Effector CD8-positive, alpha-beta T cell (primary cell): ENCODE measurements at places on chromosomes 11 and 22.

DNA sequence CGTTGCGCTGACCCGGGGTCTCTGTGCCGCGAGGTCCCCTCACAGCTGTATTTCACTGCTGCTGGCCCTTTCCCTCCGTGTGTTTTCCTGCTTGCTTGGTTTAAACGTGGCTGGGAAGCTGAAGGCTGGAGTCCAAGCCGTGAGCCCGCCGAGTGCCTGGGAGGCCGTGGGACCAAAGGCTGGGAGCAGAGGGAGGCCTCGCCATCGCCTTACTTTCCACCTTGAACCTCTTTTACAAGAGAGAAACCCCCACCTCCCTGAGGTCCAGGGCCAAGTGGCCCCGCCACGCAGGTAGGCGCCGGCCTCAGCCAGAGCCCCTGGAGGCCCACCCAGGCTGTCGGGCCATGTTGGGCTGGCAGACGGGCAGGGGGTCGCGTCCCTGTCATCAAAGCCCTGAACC lies 411.6 kb downstream of the TBC1D22A start:
- no peak for DNase-seq

DNA sequence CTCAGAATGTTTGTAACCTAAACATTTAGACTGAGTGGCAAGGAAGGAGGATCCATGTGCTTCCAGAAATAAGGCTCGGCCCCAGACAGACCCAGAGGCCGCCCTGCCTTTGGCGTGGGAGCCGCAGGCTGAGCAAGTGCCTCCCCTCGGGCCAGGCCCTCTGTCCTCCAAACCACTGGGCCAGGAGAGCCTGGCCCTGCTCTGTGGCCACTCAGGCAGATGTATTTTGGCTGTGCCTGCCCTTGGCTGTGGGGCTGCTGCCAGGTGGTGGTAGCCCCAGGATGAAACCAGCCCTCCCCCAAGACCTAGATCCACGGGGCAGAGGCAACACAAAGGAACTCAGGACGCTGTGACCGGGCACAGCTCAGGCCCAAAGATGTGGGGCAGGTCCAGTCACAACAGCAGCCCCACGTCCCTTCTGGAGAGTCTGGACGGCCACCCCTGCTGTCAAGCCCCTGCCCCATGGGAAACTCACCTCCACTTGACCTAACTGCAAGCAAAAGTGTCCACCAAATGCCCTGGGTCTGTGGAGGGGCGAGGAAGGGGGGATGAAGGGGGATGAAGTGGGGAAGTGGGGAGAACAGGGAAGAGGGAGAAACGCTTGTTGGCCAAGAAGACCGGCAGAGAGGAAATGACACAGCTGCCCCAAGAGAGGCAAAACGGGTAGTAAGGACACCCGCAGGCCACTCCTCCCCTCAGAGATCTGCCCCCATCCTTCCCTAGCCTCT lies 24.0 kb downstream of the PISD start:
- DNase-seq, result no peak

- DNase-seq, result no peak
These were observed 4.7 kb downstream of the ANO1 start for GRCh38 chr11:70082829-70083228.

- DNase-seq, result no peak
These were observed 4.2 kb downstream of the TTLL8 start for GRCh38 chr22:50053861-50054260.

DNA sequence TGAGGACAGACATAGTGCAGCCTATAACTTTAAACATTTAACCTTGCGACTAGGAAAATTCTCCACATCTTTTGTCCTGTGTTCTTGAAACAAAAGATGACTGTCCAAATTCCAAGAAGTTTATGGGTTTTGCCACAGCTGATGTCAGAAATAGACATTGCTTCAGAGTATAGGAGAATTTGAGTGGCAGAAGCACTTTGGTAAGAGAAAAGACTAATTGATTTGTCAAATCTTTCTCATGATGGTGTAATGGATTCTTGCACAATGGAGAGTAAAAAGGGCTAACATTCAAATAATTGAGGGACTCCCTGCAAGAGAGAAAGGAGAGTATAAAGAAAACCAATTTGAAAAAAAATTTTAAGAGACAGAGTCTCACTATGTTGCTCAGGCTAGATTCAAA lies 25.3 kb downstream of the C11orf58 start:
- DNase-seq, result no peak

DNA sequence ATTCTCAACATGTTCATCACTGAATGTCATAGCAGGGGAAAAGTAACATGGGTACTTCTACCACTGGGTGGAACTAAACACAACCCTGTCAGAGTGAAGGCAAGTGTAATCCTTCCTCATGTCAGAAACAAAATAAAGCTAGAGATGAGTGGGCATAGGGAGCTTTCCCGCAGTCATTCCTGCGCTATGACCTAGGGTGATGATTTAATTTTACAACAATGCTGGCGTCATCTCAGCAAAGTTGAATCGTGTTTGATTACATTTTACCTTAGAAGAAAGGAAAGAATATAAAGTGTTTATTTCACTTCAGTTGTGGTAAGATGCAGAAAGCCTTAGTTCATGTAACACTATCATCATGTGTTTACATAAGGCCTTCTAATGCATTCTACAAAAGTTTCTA lies 355.6 kb downstream of the METTL15 start:
- DNase-seq, result no peak

GRCh38 chr11:60084631-60085273 lies 3.7 kb upstream of the MS4A2 start:
- no peak for DNase-seq

GRCh38 chr11:90423378-90423777 lies 200.5 kb upstream of the CHORDC1 start:
- no peak for DNase-seq

GRCh38 chr11:109708184-109708583 lies 286.2 kb downstream of the C11orf87 start:
- no peak for DNase-seq

GRCh38 chr22:39026509-39027150 lies 5.7 kb downstream of the APOBEC3D start:
- no peak for DNase-seq

DNA sequence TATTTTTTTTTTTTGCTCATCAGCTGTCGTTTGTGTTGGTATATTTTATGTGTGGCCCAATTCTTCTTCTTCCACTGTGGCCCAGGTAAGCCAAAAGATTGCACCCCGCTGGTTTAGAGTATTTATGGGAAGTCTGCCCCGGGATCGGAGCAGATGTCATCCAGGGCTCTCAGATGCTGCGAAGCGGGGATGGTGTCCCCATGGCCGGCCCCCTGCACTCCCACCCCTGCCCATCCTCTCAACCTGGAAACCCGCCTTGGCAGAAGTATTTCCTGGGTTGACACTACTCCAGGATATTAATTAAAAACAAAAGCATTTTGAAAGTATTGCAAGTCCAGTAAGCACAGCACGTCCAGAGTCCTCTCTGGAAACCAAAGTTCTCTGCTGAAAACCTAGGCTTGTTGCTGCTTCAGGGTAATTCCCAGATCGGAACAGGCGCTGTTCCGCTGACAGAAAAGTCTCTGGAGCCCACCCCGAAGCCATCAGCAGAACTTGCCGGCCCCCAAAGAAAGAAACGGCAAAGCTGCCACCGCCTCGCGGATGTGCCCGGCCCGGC lies 833 bp downstream of the SCUBE2 start:
- no peak for DNase-seq

DNA sequence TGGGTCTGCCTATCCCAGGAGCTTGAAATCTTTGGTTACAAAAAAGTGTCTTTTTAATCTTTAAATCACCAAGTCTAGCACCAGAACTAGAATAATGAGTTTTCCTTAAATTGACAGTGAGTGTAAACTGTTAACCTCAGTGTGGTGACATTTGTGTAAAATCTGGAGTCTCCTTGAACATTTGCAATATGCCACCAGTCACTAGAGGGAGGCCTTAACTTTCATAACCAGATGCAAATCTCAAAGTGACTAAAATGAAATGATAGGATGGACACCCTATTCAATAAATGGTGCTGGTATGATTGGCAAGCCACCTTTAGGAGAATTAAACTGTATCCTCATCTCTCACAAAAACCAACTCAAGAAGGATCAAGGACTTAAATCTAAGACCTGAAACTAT lies 8.3 kb upstream of the SCGB1D2 start:
- DNase-seq, result no peak

GRCh38 chr22:41223535-41223934 lies 17.2 kb downstream of the CHADL start:
- DNase-seq, result no peak

DNA sequence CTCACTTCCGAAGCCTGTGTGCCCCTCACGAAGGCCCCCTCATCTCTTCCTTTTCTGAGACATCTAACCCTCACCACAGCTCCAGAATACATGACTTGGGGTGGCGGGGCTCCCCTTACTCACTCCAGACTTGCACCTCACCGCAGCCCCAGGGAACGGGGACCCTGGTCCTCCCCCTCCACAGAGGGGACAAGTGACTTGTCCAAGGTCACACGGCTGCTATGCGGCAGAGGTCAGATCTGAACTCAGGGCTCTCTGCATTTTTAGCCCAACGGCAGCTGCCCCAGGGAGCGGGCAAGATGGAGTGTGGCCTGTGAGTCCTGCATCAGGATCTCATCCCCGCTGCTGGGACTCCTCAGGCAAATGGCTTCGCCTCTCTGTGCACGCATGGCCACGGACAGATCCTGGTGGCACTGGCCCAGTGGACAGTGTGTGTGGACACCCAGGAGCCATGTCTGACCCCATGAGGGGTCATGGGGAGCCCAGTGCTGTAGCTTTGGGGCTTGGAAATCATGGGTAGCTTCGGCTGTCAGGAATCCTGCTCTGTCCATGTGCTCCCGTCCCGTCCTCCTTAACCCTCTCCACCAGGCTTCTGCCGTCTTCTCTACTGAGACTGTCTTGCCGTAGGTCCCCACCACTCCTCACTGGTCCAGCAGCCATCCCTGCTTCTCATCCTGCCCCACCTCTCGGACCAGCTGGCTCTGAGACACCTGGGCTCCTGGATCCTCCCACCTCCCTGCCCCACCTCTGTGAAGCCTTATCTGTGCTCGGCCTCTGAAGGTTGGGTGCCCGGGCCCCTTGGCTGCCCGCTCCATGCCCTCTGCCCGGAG lies 48.0 kb upstream of the CARS1 start:
- DNase-seq, result no peak

- DNase-seq, result no peak
These were observed 20.6 kb upstream of the ST3GAL4 start for GRCh38 chr11:126334659-126335462.

DNA sequence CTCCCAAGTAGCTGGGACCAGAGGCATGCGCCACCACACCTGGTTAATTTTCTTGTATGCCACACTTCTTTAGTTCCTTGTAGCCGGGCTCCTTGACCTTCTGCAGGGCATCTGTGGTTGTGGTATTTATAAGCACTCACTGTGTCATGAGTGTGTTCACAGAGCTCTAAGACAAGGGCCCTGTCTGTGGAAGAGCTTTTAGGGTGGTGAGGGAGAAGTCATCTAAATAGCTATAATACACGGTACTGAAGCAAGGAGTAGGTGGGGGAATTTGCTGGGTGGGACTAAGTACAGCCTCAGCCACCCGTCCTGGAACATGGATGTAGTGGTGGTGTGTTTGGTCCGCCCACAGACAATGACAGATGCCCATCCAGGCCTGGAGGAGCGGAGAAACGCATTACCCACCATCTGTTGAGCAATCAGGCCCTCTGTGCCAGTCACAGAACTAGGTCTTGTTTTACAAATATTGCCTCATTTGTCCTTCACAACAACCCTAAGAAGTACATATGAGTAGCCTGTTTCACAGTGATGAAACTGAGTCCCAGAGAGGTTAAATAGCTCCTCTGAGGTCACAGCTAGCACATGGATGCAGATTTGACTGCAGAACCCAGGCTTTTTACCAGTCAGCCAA lies 10.1 kb downstream of the ACO2 start:
- no peak for DNase-seq

DNA sequence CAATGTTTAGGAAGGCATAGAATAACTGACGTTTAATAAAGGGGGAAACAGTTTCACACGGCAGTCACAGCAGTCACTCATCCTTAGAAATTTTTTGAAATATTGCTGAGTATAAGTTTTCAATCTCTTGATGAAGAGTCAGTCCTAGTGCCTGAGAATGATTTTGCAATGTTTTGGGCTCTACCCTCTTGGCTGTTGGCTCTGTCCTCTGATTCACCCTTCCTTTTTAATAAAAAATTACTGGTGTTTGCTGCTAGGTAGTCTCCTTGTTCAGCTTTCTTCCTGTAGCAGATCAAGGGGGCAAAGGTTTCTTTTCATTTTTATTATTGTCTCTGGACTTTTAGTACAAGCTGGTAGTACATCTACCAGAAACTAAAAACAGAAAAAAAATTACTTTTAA lies 194.3 kb upstream of the ANO3 start:
- DNase-seq, result no peak

DNA sequence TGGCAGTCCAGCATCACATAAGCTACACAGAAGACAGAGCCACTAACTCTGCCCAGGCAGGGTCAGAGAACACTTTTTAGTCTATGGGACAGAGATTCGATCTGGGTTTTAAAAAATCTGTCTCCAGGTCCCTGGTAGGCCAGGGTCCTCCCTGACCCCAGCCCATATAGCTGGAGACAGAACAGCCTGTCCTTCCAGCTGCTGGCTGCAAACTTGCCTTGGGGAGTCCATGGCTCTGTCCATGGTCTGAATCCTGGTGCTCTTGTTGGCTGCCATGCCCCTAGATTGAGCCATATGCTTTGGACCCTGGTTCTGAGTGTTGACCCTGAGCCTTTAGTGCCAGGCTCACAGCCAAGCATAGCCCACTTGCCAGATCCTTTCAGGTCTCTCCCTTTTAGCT lies 13.3 kb upstream of the LIPT2 start:
- DNase-seq, result no peak

DNA sequence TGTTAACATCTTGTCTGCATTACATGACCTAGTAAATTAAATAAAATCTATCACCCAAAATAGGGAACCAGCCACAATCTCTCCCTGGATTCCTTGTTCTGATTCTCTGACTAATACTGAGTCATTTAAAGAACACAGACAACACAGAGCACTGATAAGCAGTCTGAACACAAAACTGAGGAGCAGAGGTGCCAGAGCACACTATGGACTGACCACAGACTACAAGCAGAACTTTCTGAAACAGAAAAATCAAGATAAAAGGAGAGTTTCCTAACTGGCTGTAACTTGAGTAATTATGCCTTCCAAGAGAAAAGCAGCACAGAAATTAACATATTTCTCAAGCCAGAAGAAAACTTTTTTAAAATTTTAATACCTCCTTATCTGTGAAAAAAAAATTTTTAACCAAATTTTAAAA lies 128.8 kb downstream of the SGSM3 start:
- no peak for DNase-seq

DNA sequence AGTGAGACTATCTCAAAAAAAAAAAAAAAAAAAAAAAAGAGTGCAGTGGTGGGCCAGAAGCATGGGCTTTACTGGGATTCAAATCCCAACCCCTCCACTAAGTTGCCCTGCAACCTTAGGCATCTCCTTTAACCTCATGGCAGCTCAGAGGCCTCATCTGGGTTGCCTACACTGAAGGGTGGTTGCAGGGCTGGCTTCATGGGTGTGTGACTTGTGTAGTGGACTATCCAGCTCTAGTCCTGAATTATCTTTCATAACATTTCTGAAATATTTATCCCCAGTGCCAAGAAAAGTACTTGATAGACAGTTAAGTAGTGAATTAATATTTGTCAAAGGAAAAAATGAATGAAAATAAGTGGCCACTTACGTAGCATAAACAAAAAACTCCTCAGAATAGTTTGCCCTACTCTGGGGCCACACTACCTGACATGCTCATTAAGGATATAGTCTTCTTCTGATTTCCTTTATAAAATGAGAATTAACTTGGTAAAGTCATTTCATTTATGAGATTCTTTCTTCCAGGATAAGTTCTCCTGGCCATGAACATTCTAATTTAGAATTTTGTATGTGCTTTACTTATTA lies 116.0 kb upstream of the SYT13 start:
- no peak for DNase-seq

- peak; percentile 77 for DNase-seq
These were observed 2.2 kb upstream of the WDR74 start for GRCh38 chr11:62841361-62842170.

- DNase-seq, result no peak
These were observed 65.8 kb downstream of the DEUP1 start for GRCh38 chr11:93396316-93396715.
